EL (cell line): ENCODE measurements at places on chromosomes 16 and 17.

- peak; percentile 55 for DNase-seq
Observed at GRCh38 chr16:65845466-65846209, 520.9 kb upstream of the CDH5 start.

- DNase-seq: peak; percentile 39
Observed at GRCh38 chr17:29215717-29216116, 30.9 kb upstream of the CRYBA1 start.

DNA sequence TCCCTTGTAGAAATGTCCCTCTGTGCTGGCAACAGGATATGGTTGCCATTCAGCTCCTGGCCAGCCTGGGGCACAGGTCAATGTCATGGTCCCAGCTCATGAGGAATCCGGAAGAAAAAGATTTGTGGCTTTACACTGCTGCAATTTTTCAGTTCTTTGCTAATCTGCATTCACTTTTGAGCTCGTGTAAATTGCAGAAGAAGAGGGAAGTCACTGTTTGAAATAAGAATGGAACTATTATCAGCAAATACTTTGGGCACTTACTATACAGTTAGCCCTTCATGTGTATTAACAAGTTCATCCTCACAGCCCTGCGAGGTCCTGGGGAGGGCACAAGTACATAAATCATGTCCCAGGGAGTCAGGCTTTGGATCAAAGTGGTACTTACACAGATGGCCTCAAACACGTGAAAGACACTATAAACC lies 14.2 kb downstream of the SLC47A2 start:
- no peak for DNase-seq

DNA sequence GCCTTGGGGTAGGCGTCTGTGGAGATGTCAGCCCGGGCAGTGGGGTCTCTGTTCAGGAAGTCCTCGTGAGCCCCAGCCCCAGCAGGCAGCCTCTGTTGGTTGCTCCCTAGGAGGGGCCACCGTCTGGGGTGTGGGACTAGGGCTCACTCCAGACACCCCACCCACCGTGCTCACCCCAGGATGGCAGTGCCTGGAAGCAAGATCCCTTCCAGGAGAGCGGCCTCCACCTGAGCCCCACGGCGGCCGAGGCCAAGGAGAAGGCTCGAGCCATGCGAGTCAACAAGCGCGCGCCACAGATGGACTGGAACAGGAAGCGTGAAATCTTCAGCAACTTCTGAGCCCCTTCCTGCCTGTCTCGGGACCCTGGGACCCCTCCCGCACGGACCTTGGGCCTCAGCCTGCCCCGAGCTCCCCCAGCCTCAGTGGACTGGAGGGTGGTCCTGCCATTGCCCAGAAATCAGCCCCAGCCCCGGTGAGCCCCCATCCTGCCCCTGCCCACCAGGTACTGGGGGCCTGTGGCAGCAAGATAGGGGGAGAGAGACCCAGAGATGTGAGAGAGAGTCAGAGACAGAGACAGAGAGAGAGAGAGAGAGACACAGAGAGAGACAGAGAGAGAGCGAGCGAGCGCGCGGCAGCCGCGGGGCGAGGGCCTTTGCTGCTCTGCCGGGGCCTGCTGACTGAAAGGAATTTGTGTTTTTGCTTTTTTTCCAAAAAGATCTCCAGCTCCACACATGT lies 9.8 kb downstream of the NTHL1 start:
- no peak for DNase-seq

DNA sequence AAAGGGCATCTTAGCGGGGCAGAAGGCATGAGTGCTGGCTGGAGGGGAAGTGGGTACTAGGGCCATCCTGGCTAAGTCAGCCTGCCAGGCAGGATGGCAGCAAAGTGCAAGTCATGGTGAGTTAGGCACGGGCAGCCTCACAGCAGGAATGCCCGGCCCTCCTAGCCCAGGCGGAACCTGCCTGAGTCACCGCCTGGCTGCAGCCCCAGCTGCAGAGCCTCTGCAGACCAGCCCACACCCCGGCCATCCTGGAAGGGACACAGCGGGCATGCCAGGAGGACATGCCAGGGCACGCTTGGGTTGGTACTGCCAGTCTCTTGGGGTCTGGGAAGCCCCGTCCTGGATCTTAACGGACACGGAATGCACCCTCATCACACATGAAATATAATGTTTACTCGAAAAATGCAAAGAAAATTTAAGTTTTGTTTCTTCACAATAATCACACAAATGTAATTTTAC lies 5.0 kb upstream of the ALDH3A1 start:
- DNase-seq: peak; percentile 85

DNA sequence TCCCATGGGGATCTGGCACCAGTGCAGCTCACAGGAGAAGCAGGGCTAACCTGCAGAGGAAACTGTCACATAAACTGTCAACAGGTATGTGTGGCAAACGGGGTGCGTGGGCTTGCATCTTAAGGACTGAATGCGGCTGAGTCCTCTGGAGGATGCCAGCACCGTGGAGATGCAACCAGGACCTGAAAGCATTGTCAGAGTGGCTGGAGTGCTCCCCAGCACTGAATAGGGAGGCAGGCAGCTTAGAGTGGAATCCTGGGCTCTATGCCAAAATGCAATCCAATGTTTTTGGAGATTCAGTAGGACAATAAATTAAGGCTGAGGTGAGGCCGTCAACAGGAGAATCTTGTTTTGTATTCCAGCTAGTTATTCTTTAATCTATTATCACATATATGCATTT lies 21.3 kb upstream of the SALL1 start:
- DNase-seq: no peak

GRCh38 chr16:66776457-66776856 lies 24.9 kb downstream of the TERB1 start:
- DNase-seq: no peak

DNA sequence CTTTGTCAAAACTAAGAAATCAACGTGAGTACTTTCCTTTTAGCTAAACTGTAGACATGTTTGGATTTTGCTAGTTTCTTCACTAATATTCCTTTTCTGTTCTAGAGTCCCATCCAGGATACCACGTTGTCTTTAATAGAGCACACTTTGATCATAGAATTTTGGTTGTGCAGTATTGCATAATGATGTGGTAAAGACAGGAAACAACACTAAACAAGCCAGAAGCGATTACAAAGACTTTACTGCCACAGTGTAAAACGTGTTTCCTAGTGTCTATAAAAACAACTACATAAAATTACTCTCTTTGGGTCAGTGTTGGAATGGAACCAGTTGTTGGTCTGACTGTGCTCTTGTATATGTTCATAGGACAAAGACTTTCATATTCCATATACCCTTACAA lies 19.3 kb downstream of the SHISA9 start:
- DNase-seq: no peak

GRCh38 chr17:28705074-28705659 lies 6.5 kb downstream of the PROCA1 start:
- DNase-seq: no peak

DNA sequence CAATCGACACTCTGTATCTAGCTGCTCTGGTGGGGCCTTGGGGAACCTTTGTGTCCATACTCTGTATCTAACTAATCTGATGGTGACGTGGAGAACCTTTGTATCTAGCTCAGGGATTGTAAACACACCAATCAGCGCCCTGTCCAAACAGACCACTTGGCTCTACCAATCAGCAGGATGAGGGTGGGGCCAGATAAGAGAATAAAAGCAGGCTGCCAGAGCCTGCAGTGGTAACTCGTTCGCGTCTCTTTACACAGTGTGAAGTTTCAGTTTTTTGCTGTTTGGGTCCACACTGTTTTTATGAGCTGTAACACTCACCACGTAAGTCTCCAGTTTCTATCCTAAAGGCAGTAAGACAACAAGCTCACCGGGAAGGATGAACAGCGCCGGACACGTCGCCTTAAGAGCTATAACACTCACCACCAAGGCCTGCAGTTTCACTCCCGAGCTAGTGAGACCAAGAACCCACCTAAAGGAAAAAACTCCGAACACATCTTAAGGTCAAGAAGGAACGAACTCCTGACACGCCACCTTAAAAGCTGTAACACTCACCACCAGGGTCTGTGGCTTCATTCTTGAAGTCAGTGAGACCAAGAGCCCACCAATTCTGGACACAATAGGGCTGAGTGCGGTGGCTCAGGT lies 64.6 kb downstream of the KPNA2 start:
- no peak for DNase-seq

GRCh38 chr17:29630630-29631193 lies 8.0 kb upstream of the CORO6 start:
- no peak for DNase-seq

DNA sequence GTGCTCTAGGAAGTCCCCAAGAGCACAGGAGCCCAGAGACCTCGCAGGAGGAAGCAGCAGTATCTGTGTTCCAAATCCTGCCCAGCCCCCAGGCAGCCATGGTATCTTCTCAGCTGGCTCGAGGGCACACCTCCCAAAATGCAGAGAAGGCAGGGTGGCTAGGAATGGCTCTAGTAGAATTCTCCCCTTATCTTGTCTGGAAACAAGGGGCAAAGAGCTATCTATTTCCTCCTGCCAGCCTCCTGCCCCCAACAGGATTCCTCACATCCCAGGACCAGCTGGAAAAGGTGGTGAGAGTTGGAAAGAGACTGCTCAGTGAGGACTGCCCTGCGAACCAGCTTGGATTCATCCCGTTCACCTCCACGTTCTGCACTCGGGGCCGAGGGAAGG lies 8.6 kb upstream of the TSPOAP1 start:
- DNase-seq: no peak

- DNase-seq: peak; percentile 9
Observed at GRCh38 chr17:69434164-69434579, 19.7 kb downstream of the MAP2K6 start.

DNA sequence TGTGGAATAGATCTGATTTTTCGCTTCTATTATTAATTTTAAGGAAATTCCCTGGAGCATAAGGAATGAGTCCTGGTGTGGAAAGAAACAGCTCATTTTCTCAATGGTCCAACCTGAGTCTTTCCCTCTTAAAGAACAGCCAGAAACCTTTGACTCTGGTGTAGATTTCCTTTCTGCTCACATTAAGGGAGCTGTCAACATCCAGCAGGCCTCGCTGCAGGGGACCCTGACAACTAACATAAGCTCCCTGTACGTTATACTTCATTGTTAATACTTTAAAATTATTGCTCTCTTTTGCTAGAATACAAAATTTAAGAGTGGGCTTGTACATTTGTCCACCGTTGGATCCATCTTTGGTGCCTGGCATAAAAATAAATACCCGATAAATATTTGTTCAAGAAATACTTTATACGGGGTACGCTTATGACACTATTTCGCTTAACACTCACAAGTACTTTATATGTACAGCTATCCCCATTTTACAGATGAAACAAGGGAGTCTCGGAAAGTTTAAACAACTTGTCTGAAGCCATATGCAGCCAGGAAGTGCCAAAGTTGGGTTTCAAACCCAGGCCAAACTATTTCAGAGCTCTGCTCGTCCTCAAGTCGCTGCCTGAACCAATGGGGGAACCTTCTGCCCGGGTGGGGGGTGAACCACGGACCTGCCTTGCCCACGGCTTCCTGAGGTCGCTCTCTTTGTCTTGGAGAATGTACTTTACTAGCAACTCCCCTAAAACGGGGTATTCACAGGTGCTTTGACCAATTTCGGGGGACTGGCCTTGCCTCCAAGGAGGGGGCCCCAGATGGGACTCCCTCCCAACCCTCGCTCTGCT lies 611 bp downstream of the SMARCE1 start:
- DNase-seq: peak; percentile 51

DNA sequence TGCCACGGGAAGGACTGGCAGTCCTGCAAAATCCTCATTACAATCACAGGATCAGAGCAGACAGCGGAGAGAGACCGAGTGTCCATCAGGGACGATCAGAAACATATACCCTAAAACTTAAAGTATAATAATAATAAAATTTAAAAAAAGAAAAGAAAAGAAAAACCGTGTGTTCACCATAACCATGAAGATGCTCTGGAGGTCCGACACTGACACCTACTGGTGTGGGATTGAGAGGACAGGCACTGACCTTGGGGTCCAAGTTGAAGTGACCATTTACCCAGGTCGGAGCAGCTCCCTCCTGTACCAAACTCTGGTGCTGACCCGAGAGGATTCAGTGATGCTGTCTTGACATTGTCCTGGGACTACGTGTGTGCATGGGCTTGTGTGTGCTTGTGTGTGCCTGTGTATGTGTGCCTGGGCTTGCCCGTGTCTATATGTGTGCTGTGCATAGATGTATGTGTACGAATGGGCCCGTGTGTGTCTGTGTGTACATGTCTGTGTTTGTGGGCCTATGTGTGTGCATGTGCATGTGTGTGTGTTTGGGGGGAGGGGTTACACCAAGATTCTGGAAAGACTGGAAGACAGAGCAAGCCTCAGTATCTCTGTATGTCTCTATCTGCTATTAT lies 10.0 kb upstream of the CD300LD start:
- DNase-seq: peak; percentile 23

- DNase-seq: peak; percentile 71
Observed at GRCh38 chr16:28291651-28292626, at the start of gene SBK1. Gene SBK1, plus strand, starts transcription at chr16:28292525. Its CDS starts 24,867 bp downstream, at chr16:28317392.

DNA sequence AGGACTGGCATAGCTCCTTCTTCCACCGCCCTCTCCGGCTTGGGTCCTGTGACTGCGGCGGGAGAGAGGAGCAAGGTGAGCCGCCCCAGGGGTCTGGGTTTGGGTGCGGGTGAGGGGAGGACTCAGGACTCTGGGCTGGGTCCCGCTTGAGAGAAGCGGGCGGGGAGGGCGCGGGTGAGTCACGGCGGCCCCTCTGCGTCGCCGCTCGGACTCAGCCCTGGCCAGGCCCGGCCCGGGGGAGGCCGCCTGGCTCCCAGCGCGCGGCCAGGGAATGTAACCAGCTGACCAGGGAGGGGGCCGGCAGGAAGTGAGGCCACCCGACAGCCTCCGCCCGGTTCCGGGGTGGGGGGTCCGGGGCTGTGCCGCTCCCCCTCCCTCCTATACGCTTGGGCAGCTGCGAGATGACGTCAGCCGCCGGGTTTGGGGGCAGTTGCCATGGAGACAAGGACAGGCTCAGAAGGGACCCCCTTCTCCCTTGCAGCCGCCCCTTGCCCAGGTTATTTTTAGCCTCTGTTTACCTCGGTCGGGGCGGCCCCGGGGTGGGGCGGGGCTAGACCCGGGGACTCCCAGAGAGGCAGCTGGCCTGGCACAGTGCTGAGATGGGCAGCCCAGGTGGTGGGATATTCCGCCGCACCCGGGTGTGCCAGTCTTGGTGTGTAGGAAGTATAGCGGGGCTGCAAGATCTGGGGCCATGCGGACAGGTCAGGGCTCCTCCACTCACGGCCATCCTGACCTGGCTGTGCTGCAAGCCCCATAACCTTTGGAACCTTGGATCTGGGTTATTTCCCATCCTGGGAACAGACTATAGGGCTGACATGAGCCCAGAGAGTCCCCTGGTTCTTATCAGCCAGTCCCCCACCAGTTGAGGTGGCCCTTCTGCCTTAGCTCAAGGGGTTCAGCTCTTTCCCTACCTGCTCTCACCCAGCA lies 1.6 kb downstream of the RIPOR1 start:
- DNase-seq: peak; percentile 82

GRCh38 chr16:81746566-81746965 lies 32.5 kb upstream of the PLCG2 start:
- DNase-seq: no peak

DNA sequence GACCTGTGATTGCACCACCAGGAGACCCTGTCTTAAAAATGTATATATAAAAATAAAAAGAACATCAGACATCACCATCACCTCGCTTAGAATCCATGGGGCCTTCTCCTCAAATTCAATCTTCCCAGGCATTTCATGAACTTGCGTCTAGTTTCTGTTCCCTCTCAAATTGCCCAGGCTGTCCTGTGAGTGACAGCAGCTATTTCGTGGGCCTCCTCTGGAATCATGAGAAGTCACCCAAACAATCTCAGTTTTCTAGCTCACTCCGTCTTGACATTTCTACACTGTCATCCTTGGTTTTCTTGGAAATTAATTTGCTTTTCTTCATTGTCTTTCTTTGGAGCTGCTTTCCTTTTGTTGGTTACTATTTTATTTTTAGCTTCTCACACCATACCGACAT lies 7.3 kb downstream of the SLC52A1 start:
- no peak for DNase-seq
